ENCODE measurements at places on chromosomes 3 and 15.

- DNase-seq: no peak
Measured at GRCh38 chr15:68126396-68126795, 72.3 kb downstream of the PIAS1 start.

DNA sequence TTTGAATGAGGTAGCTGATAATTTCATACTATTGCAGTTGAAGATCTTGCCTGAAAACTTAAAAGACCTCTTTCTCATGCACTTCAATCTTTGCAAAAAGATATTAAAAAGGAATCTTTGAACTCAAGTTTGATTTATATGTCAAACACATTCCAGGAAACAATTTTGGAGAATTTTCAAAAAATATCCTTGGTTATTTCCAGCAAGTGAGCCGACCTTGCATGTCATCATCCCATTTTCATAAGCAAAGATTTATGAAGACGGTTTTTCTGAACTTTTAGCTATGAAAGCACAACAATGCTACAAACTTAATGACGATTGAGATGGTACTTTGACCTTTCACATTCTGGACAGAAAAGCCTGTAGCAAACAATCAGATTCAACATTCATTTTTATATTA is 95.6 kb downstream of the RFX7 start:
- DNase-seq: no peak

GRCh38 chr3:133424937-133425869 is 25.3 kb downstream of the BFSP2 start:
- no peak for DNase-seq

- no peak for DNase-seq
Measured at GRCh38 chr3:123218990-123219389, 17.2 kb downstream of the SEC22A start.

GRCh38 chr3:142115867-142116668 is 33.3 kb downstream of the TFDP2 start:
- DNase-seq: no peak

DNA sequence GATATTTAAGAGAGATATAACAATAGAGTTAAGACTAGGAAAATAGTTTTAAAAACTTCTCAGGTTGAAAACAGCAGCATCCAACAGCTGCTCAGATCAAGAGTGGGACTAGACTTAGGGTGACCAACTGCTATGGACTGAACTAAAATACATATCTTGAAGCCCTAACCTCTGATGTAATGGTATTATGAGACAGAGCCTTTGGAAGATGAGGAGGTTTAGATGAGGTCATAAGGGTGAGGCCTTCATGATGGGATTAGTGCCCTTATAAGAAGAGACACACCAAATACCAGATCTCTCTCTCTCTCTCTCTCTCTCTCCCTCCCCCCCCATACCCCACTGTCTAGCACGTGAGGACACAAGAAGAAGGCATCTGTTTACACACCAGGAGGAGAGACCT is 37.4 kb upstream of the GALNT15 start:
- DNase-seq: no peak

DNA sequence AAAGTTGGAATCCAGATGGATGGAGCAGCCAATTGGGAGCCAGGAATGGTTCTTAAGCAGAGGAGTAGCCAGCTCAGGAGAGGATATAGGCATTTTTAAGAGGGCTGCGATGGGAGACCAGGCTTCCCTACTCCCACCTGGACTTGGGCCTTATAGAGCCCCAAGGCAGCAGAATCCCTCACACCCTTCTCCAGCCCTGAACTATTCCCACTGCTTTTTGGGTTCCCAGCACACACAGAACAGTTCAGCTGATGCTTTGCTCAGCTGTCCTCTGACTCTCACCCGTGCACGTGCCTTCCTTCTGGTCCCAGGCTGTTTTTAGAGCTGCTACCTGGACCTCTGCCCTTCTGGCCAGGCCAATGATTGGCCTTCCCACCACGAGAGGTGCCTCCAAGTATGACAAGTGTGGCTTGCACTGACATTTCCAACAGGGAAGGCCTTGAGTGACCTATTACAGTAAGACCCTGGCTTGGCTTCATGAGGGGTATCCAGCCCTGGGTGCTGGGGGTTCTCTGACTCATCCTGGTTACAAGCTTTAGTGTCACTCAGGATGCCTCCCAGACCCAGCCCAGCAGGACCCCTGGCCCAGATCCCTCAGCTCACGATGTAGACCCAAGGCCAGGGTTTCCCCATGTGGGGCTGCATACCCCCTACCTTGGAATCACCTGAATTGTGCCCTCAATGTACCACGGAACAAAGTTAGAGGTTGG is 25.2 kb downstream of the NOX5 start:
- DNase-seq: no peak

GRCh38 chr3:189927975-189928895 is 192.5 kb downstream of the P3H2 start:
- DNase-seq: no peak

GRCh38 chr3:128491691-128491940 is 1.4 kb downstream of the GATA2 start:
- no peak for DNase-seq

DNA sequence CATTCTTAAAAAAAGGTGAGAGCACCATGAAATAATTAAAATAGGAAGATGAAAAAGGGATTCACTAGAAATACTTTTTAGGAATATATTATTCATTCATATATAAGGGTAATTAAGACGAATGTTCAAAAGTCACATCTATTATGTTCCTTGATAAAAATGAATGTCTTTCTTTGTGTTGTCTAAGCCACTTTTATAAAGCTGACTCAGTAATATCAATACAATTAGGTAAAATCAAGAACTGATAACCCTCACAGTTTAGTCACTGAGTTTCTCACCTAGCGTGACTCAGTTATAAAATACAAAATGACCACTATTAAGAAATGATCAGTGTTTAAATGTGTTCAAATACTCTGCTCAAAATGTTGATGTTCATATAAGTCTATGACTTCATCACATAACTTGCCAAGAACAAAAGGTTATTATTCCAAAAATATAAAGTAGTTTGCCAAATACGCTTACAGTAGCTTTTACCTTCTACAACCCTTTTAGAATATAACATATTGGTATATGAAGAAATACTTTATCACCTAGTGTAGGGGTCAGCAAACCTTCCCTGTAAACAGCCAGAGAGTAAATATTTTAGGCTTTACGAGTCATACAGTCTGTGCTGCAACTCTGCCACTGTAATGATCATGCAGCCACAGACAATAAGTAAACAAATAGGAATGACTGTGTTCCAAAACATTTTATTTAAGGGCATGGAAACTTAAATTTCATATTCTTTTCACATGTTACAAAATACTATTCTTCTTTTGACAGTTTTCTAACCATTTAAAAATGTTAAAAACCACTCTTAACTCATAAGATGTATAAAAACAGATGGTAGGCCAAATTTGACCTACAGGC is 369.8 kb downstream of the TBC1D5 start:
- DNase-seq: no peak

GRCh38 chr15:66834881-66835878 is 133.1 kb downstream of the SMAD6 start:
- DNase-seq: no peak

GRCh38 chr3:161020256-161020655 is 84.9 kb downstream of the B3GALNT1 start:
- DNase-seq: no peak
